ENCODE measurements at places on chromosomes 5 and 9.

- DNase-seq = no peak
Observed at GRCh38 chr5:43363445-43364152, 48.6 kb downstream of the CCL28 start.

- no peak for DNase-seq
Observed at GRCh38 chr9:129549139-129549538, 71.8 kb downstream of the C9orf50 start.

DNA sequence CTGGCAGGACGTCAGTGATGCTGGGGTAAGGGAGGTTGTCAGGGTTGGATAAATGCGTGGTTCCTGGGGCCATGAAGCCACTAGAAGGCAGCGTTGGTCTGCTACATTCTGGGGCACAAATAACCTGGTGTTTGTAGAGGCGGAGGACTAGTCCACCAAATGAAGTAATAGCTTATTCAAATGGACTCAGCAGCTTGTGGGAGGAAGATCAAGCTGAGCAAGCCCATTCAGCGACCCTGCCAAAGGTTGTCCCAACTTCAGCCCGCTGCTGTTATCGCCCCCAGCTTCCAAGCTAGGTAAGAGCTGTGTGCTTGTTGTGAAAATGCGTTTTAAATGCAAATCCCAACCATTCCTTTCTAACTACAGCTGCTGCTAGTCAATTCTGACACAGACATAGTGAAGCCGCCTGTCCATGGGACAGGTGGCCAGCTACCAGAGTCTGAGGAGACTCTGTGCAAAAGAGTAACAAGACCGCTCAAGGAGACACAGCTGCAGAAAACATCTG is 7.6 kb upstream of the FAM240B start:
- DNase-seq = no peak

GRCh38 chr9:130204959-130205358 is 32.8 kb downstream of the NCS1 start:
- DNase-seq = no peak

DNA sequence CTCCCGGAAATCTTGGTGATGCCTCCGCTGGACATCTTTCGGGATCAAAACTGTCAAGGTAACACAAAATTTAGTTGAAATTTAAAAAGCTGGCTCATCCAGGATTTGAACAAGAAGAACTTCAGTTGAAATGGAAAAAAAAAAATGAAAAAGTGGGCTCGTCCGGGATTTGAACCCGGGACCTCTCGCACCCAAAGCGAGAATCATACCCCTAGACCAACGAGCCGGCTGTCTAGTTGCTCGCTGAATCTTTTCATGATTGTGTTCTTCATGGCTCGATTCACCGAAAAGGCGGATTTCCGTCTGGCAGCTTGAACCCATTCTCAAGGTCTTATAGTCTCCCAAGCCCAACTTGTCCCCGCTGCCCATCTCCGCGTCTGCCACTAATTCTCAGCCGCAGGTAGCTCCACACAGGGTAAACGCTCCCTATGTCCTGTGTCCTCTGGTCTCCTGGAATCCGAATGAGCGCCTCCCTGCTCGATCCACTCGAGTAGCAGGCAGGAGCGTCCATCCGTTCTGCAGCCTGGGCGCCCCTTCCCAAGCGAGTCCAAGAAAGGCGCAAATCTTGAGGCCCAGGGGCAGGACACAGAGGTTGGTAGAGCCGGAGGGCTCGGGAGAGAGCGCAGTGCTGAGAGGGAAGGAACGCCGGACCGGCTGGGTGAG is 16.2 kb downstream of the TRIM7 start:
- DNase-seq = no peak

DNA sequence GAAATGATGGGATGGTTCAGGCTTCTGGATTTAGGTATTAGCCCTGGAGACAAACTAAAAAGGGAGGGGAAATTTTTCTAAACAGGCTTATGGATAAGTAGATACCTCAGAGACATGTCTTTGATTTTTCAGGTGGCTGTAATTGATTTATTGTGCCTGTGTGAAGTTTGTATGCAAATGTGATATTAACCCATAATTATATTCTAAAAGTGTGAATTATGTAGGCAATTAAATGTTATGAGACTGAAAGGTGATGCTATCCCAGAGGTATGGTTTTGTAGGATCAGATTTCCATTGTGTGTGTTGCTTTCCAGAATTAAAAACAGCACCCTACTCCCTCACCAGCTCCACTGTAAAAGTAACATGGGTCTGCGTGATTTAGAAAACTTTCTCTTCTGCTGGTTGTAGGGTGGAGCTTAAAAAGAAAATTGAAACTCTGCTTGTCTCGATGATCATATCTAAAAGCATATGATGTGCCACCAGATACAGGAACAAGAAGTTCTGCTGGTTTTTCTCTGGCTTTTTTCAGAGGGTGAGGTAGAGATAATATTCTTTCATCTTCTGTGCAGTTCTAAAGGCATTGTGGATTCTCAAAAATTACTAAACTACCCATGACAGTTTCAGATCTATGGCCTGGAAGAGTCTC is 71.8 kb upstream of the TAF11L2 start:
- no peak for DNase-seq

GRCh38 chr5:14062178-14062577 is 81.0 kb upstream of the TRIO start:
- no peak for DNase-seq

DNA sequence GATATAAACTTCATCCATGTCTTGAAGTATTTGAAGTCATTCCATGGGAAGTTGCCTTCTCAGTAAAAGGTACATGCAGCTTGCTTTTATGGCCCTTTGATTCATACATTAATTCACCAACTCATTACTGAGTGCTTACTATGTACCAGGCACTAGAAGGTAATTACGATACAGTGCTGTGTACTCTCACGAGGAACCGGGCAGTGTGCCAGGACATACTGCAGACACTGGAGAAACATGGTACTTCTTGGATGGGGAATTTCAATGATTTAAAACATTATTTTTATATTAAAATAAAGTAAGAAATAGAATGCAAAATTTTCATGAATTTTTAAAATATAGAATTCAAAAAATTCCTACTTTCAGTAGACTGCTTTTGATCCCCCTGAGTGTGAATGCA is 71.4 kb upstream of the WDR41 start:
- DNase-seq = no peak

GRCh38 chr5:178207183-178207916 is 3.0 kb downstream of the HNRNPAB start:
- no peak for DNase-seq

DNA sequence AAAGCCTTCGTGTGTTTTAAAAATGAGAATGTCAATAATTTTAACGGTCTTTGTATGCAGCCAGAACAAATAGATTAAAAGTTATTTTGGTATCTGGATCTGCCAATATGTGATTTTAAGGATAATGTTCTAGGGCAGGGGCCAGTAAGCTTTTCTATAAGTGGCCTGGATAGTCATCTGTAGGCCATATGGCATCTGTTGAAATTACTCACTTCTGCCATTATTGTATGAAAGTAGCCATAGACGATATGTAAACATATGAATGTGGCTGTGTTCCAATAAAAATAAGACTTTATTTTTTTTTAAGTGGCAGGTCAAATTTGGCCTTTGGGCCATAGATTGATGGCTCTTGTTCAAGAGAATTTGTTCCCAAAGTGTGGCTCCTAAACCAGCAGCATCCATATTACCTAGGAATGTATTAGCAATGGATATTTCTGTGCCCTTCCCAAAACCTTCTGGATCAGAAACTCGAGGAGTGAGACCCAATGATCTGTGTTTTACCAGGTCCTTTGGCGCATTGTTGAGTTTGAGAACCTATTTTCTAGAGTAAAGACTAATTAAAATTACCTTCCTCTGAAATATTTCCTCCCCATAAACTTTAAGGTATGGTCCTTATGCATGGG is 55.9 kb downstream of the C6 start:
- DNase-seq = no peak

DNA sequence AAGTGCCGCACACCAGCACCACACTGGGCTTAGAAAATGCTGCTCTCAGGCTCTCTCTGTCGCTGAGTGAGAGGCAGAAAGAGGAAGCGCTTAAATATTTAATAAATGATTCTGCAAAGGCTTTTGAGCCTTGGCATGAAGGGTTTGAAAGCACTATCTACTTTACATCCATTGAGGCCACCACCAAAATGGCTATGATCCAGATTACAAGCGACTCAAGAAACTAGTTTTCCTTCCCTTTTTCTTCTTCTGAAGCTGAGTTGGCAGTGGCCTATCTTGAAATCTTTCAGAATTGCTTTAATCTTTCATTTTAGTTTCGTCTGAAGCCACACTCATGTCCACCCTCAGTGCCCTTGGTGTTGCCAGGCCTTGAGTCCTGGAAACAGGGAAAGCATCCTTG is 59.5 kb downstream of the EBF1 start:
- no peak for DNase-seq

DNA sequence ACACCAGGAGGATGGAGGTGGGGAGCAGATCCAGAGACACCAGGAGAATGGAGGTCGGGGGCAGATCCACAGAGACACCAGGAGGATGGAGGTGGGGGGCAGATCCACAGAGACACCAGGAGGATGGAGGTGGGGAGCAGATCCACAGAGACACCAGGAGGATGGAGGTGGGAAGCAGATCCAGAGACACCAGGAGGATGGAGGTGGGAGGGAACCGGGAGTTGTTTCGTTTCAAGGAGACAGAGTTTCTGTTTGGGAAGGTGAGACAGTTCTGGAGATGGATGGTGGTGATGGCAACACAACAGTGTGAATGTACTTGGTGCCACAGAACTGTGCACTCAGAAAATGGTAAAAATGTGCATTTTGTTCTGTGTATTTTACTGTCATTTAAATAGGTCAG is 9.0 kb upstream of the INPP5E start:
- no peak for DNase-seq

GRCh38 chr9:135095470-135096407 is 8.3 kb downstream of the OLFM1 start:
- no peak for DNase-seq

GRCh38 chr5:109987355-109987754 is 297.6 kb downstream of the MAN2A1 start:
- DNase-seq = no peak

- DNase-seq = no peak
Observed at GRCh38 chr9:70571258-70571657, 156.8 kb upstream of the KLF9 start.

- DNase-seq = no peak
Observed at GRCh38 chr5:40734986-40735385, 20.8 kb downstream of the TTC33 start.

- DNase-seq = no peak
Observed at GRCh38 chr5:75286211-75286773, 49.6 kb upstream of the ANKRD31 start.

- DNase-seq = no peak
Observed at GRCh38 chr5:59542851-59543820, 350.4 kb downstream of the PDE4D start.

DNA sequence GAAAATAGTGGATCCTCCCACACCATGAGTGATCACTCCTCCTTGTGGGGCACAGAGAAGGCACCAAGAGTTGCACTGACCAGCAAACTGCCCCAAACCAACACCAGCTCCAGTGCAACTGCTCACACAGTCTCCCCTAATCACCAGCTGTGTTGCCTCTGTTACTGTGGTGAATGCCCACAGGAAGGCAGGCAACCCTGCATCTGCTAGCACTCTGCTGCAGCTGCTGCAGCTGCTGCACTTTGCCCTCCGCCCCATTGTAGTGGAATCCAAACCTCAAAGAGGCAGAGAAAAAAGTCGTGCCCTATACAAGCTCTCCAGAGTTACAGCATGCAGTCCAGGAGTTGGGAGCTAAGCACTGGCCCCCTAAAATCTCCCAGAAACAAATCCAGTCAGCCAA is 339.6 kb downstream of the TRIM36 start:
- no peak for DNase-seq

DNA sequence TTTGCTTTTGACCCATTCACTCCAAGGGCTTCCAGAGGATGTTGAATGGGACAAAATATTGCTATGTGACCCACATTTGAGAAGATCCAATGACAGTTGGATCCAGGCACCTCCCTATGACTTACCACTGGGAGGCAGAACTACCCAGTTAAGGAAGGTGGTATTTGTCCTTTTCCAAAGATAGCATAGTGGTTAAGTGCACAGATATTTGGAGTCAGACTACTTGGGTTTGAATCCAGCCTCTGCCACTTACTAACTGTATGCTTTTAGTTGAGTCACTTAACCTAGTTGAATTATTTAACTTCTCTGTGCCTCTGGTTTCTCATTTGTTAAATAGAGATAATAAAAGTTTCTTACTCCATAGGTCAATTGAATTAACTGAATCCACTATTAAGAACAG is 74.5 kb upstream of the PALM2AKAP2 start:
- no peak for DNase-seq
